ENCODE measurements at places on chromosomes 2 and 18.

GRCh38 chr2:166337932-166338331 is 37.8 kb downstream of the SCN9A start:
- H3K27me3 ChIP-seq: no peaks in the 10 kb centered on the region
- no peak overlapping the region for H3K27ac ChIP-seq
- H3K36me3 ChIP-seq: no peaks in the 10 kb centered on the region
- H3K4me3 ChIP-seq: no peak overlapping the region
- H3K4me1 ChIP-seq: no peaks in the 10 kb centered on the region

DNA sequence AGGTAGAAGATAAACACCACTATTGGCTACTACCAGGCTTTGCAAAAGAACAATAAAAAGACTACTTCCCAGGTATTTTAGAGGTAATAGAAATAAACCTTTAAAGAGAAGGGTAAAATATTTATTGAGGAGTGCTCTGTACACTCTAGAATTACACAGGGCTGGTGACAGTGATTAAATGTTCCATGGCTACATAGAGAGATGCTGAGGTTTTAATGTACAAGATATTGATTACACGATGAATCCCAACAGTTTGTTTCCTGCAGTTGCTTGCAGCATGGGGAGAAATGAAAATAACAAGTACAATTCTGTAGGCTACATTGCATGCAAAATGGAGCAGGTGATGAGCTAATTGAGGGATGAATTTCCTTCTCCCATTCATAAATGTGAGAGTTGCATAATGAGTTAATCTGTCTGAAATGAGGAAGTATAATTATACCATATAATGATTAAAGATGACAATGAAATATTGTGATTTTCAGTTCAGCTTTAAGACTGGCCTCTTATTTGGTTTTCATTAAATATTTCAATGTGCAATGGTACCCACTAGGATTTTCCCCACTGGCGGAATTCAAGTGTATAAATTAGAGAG is 266.1 kb downstream of the SOCS6 start:
- no peak overlapping the region for H3K4me3 ChIP-seq
- no peaks in the 10 kb centered on the region for H3K36me3 ChIP-seq
- no peak for DNase-seq
- H3K27ac ChIP-seq: no peak overlapping the region

DNA sequence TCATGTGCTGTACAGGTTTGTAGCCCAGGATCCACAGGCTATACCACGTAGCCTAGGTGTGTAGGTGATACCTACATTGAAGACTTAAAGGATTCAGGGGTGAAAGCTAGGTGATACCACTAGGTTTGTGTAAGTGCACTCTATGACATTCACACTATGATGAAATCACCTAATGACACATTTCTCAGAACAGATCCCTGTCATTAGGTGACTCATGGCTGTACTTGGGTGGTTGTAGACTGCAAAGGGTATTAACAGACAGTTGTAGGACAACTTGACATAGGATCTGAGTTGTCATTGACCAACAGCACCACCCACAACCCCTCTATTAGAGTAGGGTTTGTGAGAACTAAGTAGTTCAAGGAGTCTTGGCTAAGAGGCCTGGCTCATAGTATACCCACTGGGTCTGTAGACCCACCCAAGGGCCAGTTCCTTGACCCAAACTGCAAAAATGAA is 27.7 kb upstream of the SMCHD1 start:
- no peaks in the 10 kb centered on the region for H3K36me3 ChIP-seq
- no peak overlapping the region for H3K4me3 ChIP-seq
- H3K4me1 ChIP-seq: no peaks in the 10 kb centered on the region
- no peak overlapping the region for H3K27ac ChIP-seq

DNA sequence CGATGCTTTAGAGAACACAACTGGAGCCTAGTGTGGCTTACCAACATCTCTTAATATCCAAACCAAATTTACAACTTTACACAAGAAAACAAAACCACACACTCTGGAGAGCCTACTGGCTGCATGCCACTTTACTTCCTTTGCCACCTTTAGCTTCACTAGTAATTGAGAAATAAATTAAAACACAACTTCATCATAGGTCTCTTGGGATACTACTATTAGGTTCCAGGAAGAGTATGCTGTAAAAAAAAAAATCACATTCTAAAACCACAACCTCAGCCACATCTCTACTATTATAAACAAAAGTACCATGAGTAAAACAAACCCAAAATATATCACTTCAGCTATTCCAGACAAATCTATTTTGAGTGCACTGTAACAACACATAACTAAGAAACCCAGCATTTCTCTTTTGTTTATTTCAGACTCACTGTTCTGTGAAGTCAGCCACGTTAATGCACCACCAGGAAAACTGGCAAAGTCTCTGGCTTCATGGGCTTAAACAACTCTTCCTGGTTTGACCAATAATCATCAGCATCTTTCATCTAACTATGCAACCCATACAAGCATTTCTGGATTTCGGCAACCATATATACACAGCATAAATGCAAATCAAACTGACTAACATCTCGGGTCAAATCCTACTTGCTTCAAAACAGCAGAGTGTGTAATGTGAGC is 59.1 kb downstream of the REV1 start:
- DNase-seq: no peak
- peaks cover 33% of the 10 kb centered on the region for H3K4me1 ChIP-seq
- H3K4me3 ChIP-seq: no peak overlapping the region
- peak overlapping the region; percentile 21 for H3K27ac ChIP-seq

- H3K4me1 ChIP-seq: peaks cover 31% of the 10 kb centered on the region
- H3K4me3 ChIP-seq: peak overlapping the region; percentile 27
These were observed 30.4 kb upstream of the GMCL1 start for GRCh38 chr2:69798909-69799526.

DNA sequence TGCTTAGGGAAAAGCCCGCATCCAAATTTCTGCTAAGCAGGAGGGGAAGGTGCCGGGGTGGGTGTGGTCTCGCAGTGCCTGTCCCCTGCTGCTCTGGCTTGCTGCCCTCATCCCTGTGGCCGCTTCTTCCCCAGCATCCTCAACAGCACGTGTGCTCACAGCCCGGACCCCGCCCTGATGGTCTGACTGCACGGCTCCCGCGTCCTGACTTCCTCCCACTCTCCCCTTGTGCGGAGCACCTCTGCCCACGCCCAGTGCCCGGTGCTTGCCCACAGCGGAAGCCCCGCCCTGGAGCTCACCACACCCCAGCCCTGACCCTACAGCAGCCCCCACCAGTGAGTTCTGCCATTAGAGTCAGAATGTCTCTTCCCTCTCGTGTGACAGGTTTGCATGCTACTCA is 277.9 kb downstream of the NDUFA10 start:
- no peaks in the 10 kb centered on the region for H3K36me3 ChIP-seq
- no peaks in the 10 kb centered on the region for H3K27me3 ChIP-seq
- no peak for DNase-seq

- H3K36me3 ChIP-seq: peaks cover 63% of the 10 kb centered on the region
- no peak overlapping the region for H3K27ac ChIP-seq
- no peaks in the 10 kb centered on the region for H3K4me1 ChIP-seq
- H3K27me3 ChIP-seq: no peaks in the 10 kb centered on the region
- H3K4me3 ChIP-seq: no peak overlapping the region
These were observed 124.5 kb downstream of the MIB1 start for GRCh38 chr18:21865043-21865442.

- no peaks in the 10 kb centered on the region for H3K36me3 ChIP-seq
- H3K27me3 ChIP-seq: peaks cover 43% of the 10 kb centered on the region
- no peak overlapping the region for H3K4me3 ChIP-seq
- H3K4me1 ChIP-seq: no peaks in the 10 kb centered on the region
- no peak for DNase-seq
These were observed 27.6 kb downstream of the THNSL2 start for GRCh38 chr2:88197732-88198131.

DNA sequence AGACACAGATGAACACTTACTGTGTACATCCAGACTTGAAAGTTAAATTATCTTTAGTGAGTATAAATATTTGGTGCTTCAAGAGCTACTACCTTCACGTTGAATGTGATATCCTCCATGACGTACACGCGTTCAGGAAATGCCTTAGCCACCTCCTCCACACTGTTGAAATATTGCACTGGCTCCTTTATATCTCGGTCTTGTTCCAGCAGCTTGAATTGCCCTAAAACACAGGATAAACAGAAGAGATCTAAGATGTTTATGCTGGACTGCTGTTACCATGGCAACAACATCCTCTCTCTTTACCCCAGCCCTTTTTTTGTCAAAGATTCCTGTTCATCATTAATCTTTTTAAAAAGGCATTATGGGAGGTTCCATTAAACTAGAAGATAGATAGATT is 120.3 kb downstream of the MEP1B start:
- no peaks in the 10 kb centered on the region for H3K4me1 ChIP-seq
- no peaks in the 10 kb centered on the region for H3K36me3 ChIP-seq
- peak overlapping the region; percentile 48 for H3K27ac ChIP-seq
- no peaks in the 10 kb centered on the region for H3K27me3 ChIP-seq
- DNase-seq: no peak
- H3K4me3 ChIP-seq: no peak overlapping the region

DNA sequence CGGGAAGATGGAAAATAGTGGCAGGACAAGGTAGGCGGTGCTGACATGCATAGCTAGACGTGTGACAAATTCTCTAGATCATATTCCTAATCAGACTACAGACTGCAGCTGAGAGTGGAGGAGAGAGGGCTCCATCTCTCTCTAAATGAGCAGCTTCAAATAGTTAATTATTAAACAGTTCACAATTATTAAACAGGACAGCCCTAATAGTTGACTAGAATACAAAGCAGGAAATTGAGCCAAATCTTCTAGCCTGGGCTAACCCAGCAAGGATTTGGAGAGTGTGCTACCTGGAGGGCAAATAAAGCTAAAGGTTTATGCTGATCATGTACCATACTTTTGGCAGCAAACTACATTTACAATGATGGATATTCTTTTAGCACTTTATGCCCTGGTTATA is 54.4 kb upstream of the CWC22 start:
- no peaks in the 10 kb centered on the region for H3K27me3 ChIP-seq
- no peak overlapping the region for H3K4me3 ChIP-seq
- H3K27ac ChIP-seq: no peak overlapping the region
- H3K4me1 ChIP-seq: no peaks in the 10 kb centered on the region
- no peak for DNase-seq

DNA sequence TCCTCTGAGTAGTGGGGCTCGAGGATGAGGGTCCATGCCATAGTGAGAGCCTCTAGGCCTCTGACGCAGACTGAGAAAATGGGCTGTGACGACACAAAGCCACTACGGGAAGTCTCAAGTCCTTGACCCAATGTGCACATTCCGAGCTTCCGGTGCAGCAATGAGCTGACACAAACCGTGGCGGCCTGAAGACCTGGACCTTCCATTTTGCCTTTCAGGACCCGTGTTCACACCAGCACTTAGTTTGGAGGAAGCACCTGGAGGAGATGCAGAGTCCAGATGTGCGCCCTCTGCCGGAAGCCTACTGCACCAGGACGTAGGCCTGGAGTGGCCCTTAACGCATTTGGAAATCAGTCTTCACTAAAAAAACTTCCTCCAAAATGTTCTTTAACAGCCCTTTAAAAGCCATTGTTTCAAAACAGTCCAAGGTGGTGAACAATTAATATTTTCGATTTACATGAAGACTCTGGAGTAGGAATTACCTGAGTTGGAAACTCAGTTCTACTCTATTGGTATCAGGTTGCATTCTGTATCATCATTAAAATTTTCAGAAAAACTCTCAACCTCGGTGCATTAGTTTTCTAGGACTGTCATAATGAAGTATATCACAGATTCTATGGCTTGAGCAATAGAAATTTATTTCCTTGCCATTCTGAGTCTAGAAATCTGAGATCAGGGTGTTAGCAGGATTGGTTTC is 33.9 kb downstream of the BMP10 start:
- no peak overlapping the region for H3K4me3 ChIP-seq
- H3K4me1 ChIP-seq: no peaks in the 10 kb centered on the region
- no peaks in the 10 kb centered on the region for H3K27me3 ChIP-seq
- peak; percentile 83 for DNase-seq

DNA sequence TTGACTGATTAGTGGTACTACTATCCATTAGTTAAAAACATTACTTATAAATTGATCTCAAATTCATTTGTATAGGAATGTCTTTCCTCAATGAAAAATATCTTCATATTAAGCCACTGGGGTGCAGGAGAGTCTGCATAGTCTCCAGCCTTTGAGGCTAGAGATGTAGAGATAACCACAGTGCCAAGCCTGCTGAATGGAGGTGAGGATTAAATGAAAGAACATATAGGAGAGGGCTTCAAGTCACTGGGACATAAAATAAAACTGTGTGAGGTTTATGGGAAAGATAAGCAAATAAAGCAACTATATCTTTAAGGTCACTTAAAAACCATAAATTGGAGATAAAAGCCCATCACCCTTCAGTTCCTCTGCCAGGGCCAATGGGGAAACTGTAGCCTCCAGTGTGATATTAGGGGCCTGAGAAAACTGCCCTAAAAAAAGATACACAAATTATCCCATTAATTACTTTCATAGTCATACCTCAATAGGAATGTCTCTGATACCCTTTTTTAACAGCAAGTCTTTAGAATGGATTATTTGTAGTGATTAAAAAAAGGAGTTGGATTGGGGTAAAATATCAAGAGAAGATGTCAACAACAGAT is 27.6 kb downstream of the GALNT3 start:
- no peaks in the 10 kb centered on the region for H3K36me3 ChIP-seq
- H3K4me1 ChIP-seq: peaks cover 24% of the 10 kb centered on the region

- no peaks in the 10 kb centered on the region for H3K27me3 ChIP-seq
- no peak for DNase-seq
- peaks cover 33% of the 10 kb centered on the region for H3K36me3 ChIP-seq
- H3K4me1 ChIP-seq: peaks cover under 1% of the 10 kb centered on the region
These were observed 82.3 kb downstream of the POLR1A start for GRCh38 chr2:86023366-86023712.

DNA sequence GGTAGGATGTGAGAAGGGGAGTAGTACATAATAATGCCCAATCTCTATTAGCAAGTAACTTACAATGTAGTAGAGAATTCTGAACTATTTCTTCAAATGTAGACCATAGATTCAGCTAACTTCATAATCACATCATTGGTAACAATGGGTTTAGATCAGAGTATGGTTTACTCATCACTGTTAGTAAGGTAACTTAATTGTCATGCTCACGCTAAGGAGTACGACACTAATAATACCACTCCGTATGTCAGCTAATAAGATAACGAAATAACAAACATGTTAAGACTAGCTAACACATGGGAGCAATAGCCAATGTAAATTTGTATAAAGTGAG is 56.4 kb upstream of the CCDC141 start:
- H3K4me3 ChIP-seq: no peak overlapping the region
- H3K27me3 ChIP-seq: no peaks in the 10 kb centered on the region
- H3K36me3 ChIP-seq: peaks cover 7% of the 10 kb centered on the region
- no peak for DNase-seq

DNA sequence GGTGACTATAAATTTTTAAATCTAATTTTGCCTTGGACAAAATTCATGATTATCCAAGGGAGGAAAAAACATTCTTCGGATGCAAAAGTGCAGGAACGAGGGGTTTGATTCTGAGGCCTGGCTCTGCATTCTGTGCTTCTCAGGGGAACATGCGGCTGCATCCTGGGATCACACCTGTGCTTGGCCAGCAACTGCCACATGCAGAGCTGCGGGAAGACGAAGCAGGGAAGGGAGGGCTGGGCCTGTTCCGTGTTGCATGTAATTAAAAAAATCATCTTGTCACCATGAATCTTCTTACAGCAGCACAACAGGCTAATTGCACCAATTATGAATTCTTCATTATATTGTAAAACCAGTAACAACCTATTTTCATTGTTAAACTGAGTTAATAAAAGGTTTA is 158.0 kb upstream of the ALKAL2 start:
- no peak overlapping the region for H3K4me3 ChIP-seq
- no peaks in the 10 kb centered on the region for H3K36me3 ChIP-seq
- H3K4me1 ChIP-seq: no peaks in the 10 kb centered on the region

- no peak overlapping the region for H3K4me3 ChIP-seq
- H3K4me1 ChIP-seq: peaks cover 14% of the 10 kb centered on the region
- DNase-seq: no peak
- no peaks in the 10 kb centered on the region for H3K36me3 ChIP-seq
- no peak overlapping the region for H3K27ac ChIP-seq
These were observed 76.5 kb downstream of the SDC1 start for GRCh38 chr2:20148426-20148922.

- peaks cover 14% of the 10 kb centered on the region for H3K27me3 ChIP-seq
- H3K4me1 ChIP-seq: no peaks in the 10 kb centered on the region
These were observed 4.8 kb downstream of the ITGA4 start for GRCh38 chr2:181462033-181462432.

All from stomach (tissue), 19 donors.